ENCODE measurements at places on chromosomes 12 and 14.

DNA sequence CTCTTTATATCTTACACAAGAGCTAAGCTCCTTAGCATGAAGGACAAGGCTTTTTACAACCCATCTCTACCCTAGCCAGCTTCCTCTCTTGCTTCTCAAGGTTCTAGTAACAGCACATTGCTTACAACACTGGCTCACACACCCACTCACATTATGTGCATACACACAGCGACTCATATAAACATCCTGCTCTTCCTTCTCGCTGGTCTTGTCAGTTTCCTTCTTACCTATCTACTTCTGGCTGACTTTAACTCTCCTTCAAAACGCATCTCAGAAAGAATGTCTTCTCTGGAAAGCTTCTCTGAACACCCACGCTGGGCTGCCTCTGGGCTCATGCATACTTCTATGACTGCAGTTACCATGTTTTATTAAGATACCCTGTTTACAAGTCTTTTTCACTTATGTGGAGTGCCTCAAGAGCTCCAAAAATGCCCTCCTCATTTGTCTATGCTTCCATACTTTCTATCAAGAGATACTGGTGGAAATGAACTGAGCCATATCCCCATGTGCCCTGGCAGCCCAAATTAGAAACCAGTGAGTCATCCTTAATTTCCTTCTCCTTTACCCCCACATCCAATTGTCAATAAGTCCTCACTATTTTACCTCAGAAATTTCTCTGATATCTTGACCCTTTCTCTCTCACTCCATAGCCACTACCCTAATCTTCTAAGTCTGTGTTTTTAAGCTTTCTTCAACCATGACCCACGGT, 126.9 kb upstream of the KRAS start:
- no peak for DNase-seq

DNA sequence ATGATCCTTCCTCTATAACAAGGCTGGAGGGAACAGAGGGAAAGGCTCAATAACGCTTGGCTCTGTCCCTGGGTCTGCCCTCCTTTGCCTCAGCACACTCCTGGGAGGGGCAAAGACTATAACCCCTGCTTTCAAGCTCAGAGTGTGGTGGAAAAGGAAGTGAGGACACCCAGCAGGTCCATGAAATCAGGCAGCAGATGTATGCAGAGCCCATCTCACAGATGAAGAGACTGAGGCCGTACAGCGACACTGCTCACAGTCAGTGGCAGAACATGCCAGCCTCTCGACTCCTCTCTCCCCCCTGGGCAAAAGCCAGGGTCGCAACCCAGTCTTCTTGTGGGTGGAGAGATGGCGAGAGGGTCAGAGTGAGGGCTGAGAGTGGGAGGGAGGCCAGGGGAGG, 39.8 kb downstream of the SLC6A12 start:
- no peak for DNase-seq

GRCh38 chr14:35201066-35201465, 78.7 kb downstream of the PRORP start:
- DNase-seq = no peak

- DNase-seq = no peak
Measured at GRCh38 chr12:4286771-4287317, 13.3 kb downstream of the CCND2 start.

GRCh38 chr14:106831322-106831720, 1304.9 kb downstream of the TMEM121 start:
- no peak for DNase-seq

- DNase-seq = no peak
Measured at GRCh38 chr14:85482552-85482951, 47.4 kb upstream of the FLRT2 start.

DNA sequence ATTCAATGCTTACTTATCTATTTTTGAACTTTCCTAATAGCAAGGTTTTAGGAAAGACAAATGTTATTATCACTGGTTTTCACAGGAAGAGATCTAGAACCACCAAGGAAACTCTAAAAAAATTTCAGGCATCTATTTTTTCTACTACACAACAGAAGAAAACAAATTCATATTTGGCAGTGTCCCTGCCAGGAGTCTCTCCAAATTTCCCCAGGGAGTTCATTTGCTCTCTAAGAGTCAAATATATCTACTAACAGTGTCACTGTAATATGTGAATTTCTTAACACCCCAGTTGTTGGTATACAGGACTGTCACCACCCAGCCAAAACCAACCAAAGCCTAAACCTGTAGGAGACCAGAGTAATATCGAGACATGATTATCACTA, 83.4 kb downstream of the STXBP6 start:
- no peak for DNase-seq

DNA sequence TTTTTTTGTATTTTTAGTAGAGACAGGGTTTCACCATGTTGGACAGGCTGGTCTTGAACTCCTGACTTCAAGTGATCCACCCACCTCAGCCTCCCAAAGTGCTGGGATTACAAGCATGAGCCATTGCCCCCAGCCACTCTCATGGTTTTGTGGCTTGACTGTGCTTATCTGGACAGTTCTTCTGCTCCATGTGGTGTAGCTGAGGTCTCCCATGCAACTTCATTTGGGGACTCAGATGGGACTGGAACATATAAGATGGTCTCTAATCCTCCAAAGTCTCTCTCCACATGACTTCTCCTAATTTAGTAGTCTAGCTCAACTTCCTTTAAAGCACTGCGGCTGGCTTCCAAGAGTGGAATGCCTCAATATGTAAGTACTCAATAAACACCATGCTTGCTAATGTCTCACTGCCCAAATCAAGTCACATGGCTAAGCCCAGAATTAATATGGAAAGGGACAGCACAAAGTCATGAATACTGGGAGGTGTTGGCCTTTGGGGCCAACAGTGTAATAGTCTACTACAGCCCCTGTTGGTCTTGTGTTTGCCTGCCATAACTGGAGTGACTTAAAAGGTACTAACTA, 7.4 kb downstream of the INHBC start:
- no peak for DNase-seq

- no peak for DNase-seq
Measured at GRCh38 chr12:61780435-61780834, 479.8 kb upstream of the USP15 start.

DNA sequence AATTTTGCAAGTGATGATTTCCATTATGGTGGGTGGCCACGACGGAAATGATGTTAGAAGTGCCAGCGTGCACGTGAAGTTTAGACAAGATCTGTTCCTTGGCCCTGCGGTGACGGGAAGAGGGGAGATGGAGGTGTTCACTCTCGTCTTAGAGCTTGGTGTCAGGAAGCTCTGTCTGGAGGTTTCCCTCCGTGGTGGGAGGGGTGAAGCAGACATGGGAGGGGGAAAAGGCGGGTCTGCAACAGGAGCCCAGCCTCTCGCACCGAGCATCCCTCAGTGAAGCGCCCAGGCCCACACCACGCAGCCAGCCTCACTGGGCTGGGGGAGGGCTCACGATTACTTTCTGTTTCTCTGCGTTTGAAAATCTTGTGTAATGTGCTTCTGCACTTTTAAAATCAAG, 26.3 kb downstream of the EML1 start:
- no peak for DNase-seq

GRCh38 chr14:104600805-104601204, 3.8 kb downstream of the TMEM179 start:
- DNase-seq = no peak

GRCh38 chr12:69900720-69901131, 75.7 kb downstream of the MYRFL start:
- DNase-seq = peak; percentile 43

GRCh38 chr12:96034621-96035282, 635 bp downstream of the LTA4H start:
- no peak for DNase-seq

- DNase-seq = no peak
Measured at GRCh38 chr12:104752881-104753280, 205.2 kb downstream of the SLC41A2 start.

- DNase-seq = no peak
Measured at GRCh38 chr14:70905301-70905700, 2.0 kb upstream of the PCNX1 start.

GRCh38 chr12:55822228-55822627, 4.4 kb downstream of the ORMDL2 start:
- DNase-seq = no peak

DNA sequence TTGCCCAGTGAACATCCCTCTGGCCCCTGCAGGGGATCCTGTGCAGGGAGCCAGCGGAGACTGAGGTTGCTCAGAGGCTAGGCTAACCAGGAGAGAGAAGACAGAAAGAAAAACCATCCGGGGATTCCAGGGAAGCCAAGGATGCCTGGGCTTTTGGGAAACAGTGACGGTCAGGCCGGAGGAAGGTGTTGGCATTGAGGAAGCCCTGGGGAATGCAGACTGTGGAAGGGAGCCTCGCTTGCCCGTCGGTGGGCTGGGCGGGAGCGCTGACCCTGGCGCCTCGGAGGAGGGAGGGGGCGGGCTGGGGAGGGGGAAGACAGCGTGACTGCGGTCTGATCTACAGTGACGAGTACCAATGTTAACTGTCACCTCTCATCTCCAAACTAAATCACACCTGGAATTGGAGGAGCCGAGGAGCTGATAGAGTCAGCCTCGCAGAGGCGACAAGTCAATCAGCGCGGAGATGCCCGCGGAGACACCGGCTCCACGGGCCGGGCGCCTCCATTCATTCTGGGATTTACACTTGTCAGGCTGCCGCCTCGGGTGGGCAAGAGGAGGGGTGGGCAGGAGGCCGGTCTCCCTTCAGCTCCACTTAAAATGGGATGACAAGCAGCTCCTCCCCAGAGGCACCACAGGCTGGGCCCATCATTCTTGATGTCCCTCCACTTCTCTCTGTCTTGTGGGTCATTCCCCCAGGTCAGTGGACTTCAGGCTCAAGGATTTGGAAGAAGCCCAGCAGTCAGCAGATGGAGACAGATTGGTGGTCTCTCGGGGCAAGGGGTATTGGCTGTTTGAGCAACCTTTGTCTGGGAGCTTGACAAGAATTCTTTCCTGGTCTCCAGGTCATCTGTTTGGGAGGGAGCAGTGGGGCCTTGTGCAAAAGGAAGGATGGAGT, 20.4 kb upstream of the GPATCH2L start:
- no peak for DNase-seq

DNA sequence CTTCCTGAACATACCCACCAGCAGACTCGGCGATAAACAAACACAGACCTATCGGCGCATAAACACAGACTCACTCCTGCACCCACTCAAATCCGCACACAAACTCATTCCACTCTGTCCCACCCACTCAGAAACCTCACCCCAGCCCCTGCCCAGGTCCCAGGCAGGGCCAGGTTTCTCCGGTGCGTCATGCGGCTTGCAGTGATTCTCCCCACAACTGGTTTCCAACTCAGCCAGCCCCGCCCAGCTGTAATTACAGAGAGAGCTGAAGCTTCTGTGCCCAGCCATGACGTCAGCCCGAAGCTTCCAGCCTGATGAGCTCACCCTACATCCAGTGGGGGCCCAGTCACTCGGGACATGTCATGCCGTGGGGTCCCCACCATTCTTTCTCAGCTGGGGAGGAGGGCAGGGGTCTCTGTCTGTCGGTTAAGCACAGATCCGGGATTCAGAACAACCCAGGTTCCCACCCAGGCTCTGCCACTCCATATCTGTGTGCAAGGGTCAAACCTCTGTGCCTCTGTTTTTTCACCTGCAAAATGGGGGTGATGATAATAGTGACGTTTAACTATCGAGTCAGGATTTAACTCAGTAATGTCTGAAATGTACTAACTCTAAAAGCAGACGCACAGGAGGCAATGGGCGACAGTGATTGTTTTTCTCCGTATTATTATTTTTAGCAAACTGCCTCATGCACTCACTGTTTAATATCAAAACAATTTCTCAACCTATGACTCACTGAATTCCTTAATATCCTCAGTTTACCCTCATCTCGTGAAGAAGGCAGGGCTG, 2.3 kb upstream of the HSPB8 start:
- DNase-seq = peak; percentile 3

- DNase-seq = no peak
Measured at GRCh38 chr14:31196839-31197492, 10.6 kb downstream of the HECTD1 start.

GRCh38 chr12:46349253-46349652, 23.3 kb downstream of the SLC38A2 start:
- DNase-seq = no peak

DNA sequence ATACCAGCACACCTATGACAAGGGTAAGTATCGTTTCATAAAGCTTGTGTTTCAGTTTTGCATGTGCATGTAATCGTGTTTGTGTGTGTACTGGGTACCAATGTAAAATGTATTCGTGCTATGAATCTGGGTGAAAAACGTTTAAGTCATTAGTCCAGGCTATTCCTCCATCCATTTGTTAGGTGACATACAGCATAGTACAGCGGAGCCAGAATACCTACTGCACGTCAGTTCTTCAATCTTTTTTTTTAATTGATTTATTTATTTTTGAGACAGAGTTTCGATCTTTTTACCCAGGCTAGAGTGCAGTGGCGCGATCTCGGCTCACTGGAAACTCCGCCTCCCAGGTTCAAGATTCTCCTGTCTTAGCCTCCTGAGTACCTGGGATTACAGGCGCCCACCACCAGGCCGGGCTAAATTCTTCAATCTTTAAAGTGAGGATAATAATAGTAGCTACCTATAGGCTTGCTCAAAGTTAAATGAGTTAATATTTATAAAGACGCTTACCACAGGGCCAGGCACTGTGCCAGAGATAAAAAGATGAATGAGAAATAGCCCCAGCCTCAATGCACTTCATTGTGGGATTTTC, 661 bp upstream of the RPS26 start:
- no peak for DNase-seq

- DNase-seq = no peak
Measured at GRCh38 chr14:51155326-51155725, 60.4 kb upstream of the TRIM9 start.

DNA sequence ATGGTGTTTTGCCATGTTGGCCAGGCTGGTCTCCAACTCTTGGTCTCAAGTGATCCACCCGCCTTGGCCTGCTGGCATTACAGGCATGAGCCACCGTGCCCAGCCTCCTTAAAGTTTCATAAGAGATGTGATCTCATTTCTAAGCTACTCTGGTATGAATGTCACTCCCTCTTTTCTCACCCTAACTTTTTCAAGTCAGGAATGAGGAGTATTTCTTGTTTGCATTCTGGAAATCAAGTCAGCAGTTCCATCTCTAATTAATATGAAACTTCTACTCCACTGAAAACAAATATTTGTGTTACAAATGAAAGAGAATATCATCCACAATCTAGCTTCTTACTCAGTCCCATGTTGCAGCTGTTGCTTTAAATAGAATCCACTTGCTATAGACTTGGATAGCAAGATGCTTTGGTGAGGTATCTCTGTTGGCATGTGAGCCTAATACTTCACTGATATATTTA, 61.3 kb downstream of the ARF6 start:
- no peak for DNase-seq

GRCh38 chr12:125203145-125203765, 138.0 kb downstream of the AACS start:
- no peak for DNase-seq

GRCh38 chr12:1226951-1227350, 235.9 kb downstream of the ERC1 start:
- DNase-seq = no peak

GRCh38 chr12:119096429-119097202, 82.1 kb upstream of the HSPB8 start:
- DNase-seq = no peak

Data from NCI-H1092 (cell line).